ENCODE measurements at places on chromosomes 2 and 18. TPM values are rescaled to one million over a fixed set of nuclear protein-coding genes. Genes with fewer than 3 reads are reported as not detected.

The SMAD7 gene
- 42.6 TPM for total RNA-seq

The PAX8 gene
- not detected for total RNA-seq

The CTIF gene
- total RNA-seq = 16.5 TPM

The XPO1 gene
- total RNA-seq = 217 TPM

The RAB27B gene
- 3.5 TPM for total RNA-seq

The ANKRD30B gene
- not detected for total RNA-seq

The UNC80 gene
- not detected for total RNA-seq

The PKDCC gene
- 2.2 TPM for total RNA-seq

The B4GALT6 gene
- total RNA-seq = 4.8 TPM

The DES gene
- not detected for total RNA-seq

The CCDC148 gene
- 0.18 TPM for total RNA-seq

The ZC3H6 gene
- total RNA-seq = 2.9 TPM

The CELF4 gene
- total RNA-seq = not detected

The IGFBP5 gene
- 52.9 TPM for total RNA-seq

The ECEL1 gene
- not detected for total RNA-seq

The SPHKAP gene
- not detected for total RNA-seq

The TNS1 gene
- 27.4 TPM for total RNA-seq

The SP5 gene
- total RNA-seq = not detected

The CASP10 gene
- total RNA-seq = 21.8 TPM

The ROCK1 gene
- total RNA-seq = 37.3 TPM

The ATP6V1B1 gene
- total RNA-seq = not detected

The SLC9A2 gene
- total RNA-seq = under 0.01 TPM

The EPB41L3 gene
- 147 TPM for total RNA-seq

The MTX2 gene
- total RNA-seq = 27.2 TPM

The CPLX4 gene
- total RNA-seq = not detected

The CNDP1 gene
- not detected for total RNA-seq

The FSHR gene
- not detected for total RNA-seq

The ALPP gene
- total RNA-seq = not detected

The OR6B3 gene
- not detected for total RNA-seq

The DSG4 gene
- not detected for total RNA-seq

The MAP3K19 gene
- total RNA-seq = not detected

All from endothelial cell of coronary artery (primary cell).